ENCODE measurements at places on chromosomes 7 and 10.

GRCh38 chr10:96921655-96922054 lies 89.6 kb downstream of the LCOR start:
- DNase-seq: no peak

DNA sequence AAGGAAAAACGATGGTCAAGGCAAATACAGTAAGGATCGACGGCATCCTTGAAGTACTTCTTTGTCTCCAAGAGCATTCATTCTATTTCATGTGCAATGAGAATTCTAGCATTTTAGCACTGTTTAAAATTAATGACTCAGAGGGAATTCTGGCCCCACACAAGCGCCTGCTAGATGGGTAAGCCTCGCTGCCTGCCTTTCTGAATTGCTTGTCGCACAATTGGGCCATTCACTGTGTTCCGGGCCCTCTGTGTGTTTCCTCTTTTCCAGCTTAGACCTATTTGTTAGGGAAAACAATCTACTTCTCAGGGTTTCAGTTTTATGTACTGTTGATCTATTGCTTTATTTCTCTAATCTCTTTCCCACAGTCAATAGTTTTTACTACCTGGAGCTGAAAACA lies 204.7 kb upstream of the ZNF32 start:
- DNase-seq: no peak

DNA sequence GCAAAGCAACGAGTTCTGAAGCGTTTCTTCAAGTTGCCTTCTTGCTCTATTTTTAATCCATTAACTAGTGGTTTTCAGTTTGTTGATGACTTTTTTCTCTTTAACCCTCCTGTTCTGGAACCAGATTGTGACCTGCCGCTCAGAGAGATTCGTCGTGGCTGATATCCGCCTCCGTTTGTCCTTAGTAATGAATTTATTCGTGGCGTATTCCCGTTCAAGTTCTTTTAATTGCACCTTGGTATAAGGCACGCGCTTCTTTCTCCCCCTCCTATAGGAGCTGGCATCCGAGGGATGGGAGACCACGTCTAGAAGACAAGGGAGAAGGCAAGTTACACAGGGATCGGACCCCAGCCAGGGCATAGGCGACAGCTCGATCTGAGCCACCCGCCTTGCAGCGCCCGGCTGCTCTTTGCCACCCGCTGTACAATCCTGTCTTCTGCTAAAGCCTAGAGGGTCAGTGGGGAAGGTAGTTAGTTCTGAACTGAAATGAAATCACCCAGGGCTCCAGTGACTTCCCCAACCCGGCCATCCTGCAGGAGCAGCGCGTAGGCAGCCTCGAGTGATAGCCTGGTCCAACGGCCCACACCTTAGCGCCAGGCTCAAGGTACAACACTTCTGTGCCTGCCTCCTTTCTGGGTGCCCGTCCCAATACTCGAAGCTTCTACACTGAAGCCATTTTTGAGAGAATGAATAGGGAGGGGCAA lies 1.6 kb downstream of the HOXA13 start:
- DNase-seq: no peak

DNA sequence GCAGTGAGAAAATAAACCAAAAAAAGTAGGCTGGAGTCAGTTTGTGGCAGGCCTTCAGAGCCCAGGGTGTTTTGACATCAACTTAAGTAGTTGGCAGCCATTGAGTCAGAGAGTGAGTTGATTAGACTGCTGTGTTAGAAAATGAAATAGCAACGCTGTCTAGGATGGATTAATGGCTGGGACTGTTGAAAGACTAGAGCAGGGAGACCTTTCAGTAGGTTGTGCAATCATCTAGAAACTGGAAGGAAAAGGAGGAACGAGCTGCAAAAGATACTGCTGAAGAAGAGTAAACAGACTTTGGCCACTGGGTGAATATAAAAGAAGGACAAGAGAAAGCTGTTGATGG lies 28.6 kb upstream of the TRIL start:
- no peak for DNase-seq

GRCh38 chr7:2241580-2242540 lies at the start of the genes MRM2 and NUDT1:
Gene MRM2 (minus strand): TSS chr7:2242205. CDS start chr7:2242169, 36 bp downstream.
Gene NUDT1 (plus strand): TSS chr7:2242226. CDS start chr7:2244575, 2,349 bp downstream.
- DNase-seq: peak; percentile 80

GRCh38 chr7:108329514-108329913 lies 126.7 kb downstream of the NRCAM start:
- no peak for DNase-seq

DNA sequence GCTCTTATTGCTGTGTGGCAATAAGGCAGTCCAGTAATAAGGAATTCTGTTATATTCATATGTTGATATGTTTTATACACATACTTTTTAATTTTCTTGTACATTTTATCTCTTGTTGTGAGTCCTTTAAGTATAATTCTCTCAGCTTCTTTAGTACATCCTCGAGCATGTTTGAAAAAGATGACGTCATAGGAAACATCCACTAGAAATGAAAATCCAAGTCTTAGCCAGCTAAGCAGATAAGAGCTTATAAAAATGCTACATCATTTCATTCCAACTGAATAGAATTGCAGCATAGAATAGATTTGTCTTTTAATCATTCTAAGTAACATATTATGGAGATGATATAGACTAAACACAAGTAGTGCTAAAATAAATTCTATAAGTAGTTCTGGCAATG lies 283.7 kb upstream of the FZD1 start:
- no peak for DNase-seq

GRCh38 chr7:39904077-39904486 lies 46.0 kb upstream of the CDK13 start:
- DNase-seq: no peak

DNA sequence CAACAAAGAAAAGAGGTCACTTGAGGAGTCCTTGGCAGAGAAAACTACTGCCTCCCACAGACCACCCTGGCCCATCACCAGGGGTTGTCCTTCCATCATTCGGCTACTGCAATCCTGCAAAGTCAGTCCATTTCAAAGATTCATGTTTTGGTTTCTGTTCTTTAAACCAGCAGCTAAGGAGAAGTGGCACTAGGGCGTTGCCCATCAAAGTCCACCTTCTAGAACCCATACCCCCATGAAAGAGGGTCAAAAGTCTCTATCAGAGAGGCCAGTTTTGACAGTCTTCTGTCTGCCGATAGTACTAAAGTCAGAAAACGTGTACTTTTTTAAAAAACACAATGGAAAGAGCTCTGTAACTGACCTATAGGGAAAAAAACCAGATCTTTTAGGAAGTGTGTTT lies 14.4 kb downstream of the CCDC6 start:
- DNase-seq: no peak

DNA sequence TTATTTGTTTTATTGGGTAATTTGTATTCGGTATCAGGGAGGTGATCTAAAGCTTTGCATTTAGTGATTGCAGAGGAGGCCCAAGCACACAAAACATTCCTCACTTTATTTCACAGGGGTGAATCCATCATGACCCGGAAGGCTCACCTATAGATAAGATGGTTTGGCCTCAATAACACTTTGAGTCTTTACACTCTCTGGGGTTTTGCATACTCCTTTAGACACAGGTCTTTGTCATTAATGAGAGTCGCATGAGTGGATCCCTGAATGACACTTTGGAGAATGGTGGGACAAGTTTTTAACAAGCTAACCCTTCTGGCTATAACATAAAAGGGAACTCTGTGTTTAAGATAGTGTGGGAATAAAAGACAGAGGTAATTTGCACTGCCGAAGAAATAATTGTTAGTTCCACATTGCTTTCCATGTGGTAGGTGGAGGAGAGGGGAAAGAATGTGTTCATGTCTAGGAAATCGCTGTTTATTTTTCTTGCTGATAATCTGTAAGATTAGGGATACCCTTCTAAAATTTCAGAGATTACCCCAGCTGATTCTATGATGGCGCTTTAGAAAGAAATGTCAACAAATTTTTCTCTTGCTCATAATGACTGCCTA lies 455.8 kb downstream of the TFEC start:
- no peak for DNase-seq

DNA sequence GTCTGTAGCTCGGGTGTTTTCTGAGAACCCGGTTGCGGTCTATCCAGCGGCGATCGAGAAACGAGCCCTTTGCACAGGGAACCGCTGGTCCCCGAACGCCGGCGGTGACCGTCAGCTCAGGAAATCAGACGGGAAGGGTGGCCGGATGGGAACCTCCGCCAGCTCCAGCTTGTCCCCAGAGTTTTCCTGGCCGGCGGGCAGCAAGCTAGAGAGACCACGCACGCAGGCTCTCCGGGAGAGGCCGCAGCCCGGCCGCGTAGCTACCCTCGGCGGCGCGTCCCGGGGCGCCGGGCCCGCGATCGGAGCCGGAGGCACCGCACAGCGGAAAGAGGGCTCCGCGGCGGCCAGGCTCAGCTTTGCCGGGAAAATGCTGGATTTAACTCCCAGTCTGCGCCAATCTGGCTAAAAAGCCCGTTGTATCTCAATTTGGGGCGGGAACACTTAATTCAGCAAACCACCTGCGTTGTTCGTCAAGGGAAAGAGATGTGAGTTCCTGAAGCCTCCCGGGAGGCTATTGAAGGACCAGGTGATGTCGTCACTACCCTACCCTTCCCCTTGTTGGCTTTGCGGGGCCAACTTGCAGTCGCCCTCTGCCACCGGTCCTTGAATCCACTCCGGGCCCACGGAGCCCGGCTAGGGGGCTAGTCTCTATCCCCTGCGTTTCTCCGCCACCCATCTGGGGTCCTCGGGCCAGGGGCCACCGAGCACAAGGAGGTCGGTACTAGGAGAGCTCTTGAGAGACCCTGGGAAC lies 859 bp upstream of the CH25H start:
- no peak for DNase-seq

DNA sequence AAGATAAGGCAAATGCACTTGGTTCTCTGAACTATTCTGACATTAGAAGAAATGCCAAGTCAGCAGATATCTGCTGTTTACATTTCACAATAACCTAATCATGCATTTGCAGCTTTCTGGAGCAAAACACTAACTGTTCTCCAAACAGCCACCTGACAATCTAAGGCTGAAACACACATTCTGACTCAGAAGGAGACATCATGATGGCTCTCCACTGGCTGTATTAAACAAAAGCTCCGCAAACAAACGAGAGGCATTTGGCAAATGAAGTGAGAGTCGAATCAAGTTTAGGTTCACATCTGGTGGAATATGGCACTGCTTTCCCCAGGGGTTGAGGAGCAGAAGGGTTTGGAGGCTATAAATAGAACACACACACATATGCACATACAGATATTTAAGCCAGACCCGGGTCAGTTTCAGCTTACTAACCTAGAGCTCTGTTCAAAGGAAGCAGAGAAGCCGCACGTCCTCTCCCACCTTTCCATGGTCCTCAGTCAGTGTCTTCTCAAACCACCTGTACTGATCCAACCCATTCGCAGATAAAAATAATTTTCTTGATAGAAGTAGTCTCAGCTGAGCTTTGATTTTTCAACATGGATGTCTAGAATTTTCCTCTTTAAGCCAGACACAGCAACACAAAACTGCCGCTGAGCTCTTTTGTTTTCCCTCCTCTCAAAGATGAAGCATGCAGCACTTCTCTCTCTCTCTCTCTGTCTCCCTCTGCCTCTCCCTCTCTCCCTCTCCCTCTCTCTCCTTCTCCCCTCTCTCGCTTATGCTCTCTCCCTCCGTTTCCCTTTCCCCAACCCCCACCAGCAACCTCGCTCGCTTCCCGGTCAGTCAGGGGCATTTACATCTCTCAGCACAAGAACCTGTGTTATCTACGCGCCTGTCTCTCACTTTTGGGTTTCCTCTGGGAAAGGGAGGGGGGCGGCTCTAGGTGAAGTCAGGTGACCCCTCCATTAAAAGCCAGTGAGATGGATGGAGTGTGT lies 682.8 kb downstream of the MAGI2 start:
- DNase-seq: peak; percentile 6

GRCh38 chr10:68211669-68212068 lies 20.2 kb downstream of the ATOH7 start:
- no peak for DNase-seq

GRCh38 chr10:34001087-34001580 lies 666.7 kb upstream of the NRP1 start:
- no peak for DNase-seq

DNA sequence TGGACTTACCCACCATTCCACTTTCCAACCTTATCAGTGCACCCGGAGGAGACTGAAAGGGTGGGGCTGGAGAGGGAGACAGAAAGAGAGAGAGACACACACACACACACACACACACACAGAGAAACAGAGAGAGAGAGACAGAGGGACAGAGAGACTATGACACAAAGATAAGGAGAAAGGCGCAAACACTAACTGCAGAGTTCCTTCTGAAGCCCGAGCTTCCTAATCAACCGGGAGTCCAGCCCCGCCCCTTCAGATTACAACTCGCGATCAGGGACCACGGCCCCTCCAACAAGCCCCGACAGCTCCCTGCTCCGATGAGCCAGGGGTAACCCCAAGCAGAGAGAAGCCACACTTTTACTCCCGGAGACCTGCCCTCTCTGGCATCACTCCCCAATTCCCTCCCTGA lies 499 bp downstream of the GAL3ST4 start:
- DNase-seq: no peak

GRCh38 chr10:34834274-34834673 lies 19.2 kb upstream of the PARD3 start:
- no peak for DNase-seq

DNA sequence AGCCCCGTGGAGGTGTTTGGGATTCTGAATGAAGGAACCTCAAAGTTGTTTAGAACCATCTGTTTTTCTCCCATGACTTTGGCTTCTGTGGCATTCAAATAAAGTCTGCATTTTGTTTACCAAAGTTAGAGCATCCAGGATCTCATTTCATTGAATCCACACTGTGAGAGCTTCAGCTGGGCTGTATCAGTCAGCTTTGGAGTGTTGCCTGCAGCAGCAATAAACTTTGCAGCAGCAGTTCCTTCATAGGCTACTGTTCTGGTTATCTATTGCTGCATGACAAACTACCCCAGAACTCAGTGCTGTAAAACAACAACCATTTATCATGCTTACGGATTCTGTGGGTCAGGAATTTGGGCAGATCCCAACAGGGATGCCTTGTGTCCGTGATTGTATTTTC lies 1575.2 kb upstream of the LRRTM3 start:
- no peak for DNase-seq

Data from SHP77 (cell line).